ENCODE measurements at places on chromosomes 3 and 15.

DNA sequence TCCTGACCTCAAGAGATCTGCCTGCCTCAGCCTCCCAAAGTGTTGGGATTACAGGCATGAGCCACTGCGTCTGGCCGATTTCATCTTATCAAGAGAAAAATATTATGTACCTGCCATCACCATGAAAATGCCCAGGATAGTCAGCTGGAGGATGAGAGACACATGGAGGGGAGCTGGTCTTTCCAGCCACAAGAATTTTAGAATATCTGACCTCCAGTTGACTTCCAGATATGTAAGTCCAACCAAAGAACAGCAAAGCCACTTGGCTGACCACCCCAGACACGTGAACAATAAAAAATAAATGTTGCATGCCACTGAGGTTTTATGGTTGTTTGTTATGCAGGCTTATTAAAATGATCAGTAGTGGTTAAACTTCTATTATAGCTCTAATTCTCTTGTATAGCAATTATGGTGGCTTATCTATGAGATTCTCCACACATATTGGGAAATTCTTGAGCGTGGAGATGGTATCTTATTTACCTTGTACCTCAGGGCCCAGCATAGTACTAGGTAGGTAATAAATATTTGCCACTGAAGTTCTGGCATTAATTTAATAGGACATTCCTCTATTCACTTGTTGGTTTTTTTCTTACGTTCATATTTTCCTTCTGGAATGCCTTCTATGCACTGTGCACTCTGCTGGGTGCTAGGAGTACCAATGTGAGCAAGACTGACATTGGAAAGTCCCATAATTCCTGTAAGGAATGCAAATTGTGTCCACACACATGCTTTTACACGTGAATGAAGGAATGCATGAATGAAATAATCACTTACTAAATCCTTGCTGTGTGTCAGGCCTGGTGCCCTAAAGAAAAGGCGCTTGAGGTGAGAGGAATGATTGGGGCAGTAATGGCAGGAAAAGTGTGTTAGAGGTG, 77.6 kb downstream of the EDEM1 start:
- DNase-seq = no peak

- no peak for DNase-seq
Measured at GRCh38 chr3:10602769-10603768, 97.7 kb upstream of the ATP2B2 start.

- no peak for DNase-seq
Measured at GRCh38 chr3:148173851-148174250, 523.9 kb upstream of the AGTR1 start.

GRCh38 chr3:126422571-126423091, 27.9 kb downstream of the CFAP100 start:
- DNase-seq = no peak

DNA sequence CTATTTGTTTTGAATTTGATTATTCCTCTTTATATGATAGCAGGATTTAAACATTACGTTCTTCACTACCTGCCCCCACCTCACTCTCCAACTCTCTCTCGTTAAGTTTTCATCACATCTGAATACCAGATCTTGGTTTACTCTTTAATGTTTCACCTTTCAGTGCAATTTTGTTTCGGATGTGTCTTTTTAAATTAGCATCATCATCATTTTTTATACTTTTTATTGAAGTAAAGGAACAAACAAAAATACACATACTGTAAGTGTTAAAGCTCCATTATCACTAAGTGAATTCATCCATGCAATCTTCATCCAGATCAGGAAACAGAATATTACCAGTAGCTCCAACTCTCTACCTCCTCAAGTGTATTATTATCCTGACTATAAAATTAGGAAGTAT, 310.6 kb downstream of the C3orf38 start:
- DNase-seq = no peak

- DNase-seq = no peak
Measured at GRCh38 chr15:49436751-49437150, 13.7 kb downstream of the FGF7 start.

- DNase-seq = no peak
Measured at GRCh38 chr15:68149059-68149458, 56.1 kb downstream of the CALML4 start.

DNA sequence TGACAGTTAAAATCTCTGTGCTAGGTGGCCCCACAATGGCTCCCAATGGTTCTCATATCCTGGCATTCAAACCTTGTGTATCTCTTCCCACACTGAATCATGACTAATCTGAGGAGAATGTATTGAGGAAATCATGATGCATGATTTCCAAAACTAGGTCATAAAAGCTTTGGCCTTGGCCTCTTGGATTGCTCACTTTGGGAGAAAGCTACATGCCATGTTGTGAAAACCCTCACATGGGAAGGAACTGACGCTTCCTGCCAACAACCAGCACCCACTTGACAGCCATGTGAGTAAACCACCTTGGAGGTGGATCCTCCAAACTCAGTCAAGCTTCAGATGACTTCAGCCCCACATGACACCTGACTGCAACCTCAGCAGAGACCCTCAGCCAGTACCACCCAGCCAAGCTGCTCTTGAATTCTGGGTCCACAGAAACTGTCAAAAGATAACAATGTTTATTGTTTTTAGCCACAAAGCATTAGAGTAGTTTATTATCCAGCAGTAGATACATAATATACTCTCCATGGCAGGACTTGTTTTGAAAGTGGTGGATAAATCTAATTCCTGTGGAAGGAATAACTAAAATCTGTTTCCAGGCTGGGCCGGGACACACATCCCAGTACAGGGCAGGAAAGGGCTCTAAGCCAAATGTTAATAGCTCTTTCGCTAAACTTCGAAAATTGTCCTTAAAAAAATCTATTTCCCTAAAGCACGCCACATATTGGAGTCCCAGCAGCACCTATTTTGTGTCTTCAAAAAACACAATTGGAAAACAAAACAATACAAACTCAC, 1.0 kb upstream of the ZNF620 start:
- no peak for DNase-seq

DNA sequence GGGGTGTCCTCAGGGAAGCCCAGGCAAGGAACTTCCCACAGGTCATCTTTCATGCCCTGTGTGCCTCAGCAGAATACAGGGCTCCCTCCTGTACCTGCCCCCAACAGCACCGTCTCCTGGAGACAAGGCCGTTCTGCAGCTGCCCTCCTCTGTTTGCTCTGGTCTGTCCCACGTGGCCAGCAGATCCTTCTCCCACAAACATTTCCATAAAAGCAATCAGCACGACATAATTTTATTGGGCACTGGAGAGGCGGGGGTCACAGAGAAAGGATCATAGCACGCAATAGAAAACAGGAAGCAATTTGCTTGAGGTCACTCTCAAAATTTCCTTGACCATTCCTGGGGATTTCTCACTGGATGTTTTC, 29.4 kb downstream of the STARD5 start:
- DNase-seq = peak; percentile 48

DNA sequence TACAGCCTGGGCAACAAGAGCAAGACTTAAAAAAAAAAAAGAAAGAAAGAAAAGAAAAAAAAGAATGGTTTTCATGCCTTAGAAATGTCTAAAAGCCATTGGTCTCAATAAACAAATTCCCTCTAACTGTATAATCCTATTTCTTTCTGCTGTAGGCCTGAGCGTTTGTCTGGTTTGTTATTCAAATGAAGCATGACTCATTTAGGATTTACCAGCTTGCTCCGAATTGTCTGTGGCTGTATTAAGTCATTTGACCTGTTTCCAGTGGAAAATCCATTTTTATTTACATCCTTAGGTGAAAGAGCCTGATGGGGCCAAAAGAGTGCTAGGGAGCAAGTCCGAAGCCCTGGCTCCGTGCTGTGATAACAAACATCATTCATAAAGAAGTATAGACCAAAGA, 73.8 kb downstream of the BDH1 start:
- no peak for DNase-seq

DNA sequence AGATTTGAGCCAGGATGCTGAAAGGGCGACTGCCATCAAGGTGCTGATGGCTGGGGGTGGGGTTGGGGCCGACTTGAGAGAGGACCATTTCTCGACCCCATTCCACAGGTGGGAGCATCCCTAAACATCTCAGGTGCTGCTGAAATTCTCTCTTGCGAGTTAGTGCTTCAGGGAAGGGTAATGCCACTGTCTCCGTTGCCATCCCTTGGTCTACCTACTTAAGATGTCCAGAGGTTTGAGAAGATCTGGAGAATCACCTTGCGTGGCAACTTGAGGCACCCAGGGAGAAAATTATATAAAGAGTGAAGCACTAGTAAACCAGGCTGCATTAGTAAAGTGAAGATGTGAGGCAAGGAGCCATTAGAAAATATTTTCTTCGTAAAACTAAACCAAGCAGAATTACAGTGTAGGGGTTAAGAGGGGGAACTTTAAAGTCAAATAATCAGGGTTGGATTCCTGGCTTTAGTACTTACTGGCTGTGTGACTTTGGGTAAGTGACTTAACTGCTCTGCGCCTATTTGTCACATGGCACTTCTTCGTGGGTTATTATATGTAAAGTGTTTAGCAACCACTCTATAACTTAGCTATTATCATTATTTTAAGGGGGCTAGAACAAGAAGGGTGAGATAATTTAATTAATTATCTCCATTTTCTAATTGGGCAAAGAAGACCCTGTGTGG, 662 bp upstream of the RFTN1 start:
- DNase-seq = no peak

- no peak for DNase-seq
Measured at GRCh38 chr15:69002783-69003182, 11.7 kb upstream of the NOX5 start.

DNA sequence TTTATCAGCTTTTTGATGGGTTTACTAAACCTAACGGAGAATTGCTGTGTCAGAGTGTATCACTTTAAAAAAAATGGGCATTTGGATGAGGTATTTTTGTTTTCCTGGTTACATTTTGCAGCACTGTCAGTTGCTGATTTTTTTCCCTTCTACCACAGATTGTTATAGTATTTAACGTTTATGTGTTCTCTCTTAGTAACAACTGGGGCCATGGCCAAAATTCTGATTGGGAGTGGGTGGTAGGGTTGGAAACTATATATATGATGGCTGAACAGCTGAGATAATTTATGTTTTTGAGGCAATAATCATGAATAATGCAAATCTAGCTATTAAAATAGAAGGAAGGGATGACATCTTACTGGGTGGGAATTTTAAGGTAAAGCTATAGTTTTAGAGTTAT, 229.4 kb upstream of the SUCLG2 start:
- DNase-seq = no peak

- no peak for DNase-seq
Measured at GRCh38 chr3:12837295-12837986, 3.9 kb downstream of the RPL32 start.

- no peak for DNase-seq
Measured at GRCh38 chr3:139770577-139770976, 92.8 kb upstream of the NMNAT3 start.

- no peak for DNase-seq
Measured at GRCh38 chr3:31039145-31039544, 144.7 kb upstream of the GADL1 start.

Data from H9 (cell line).